Upper lobe of right lung (tissue), 1 donor: ENCODE measurements at places on chromosomes 1 and 21. TPM values are rescaled to one million over a fixed set of nuclear protein-coding genes. Genes with fewer than 3 reads are reported as not detected.
A peak's percentile ranks its signal among the peaks of the same experiment; 100 is the strongest.

DNA sequence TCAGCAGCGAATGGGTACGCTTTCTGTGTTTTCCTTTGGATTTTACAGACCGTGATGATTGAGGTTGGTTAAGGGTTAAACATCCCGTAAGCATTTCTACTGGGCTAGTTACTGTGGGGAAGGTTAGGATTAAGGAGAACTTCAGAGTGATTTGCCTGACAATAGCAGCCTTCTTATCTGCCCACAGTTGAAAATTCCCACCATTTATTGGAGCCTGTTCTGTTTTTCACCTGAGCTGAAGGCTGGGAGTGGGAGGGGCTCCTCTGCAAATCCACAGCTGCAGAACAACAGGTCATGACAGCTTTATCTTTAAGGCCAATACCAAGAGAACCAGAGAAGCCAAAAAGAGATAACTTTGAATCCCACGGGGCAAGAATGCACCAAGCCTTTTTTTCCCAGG, 168.6 kb downstream of the KAZN start:
- DNase-seq, result no peak
- no peak overlapping the region for H3K4me3 ChIP-seq
- H3K4me1 ChIP-seq, result no peaks in the 10 kb centered on the region
- peaks cover 9% of the 10 kb centered on the region for H3K27me3 ChIP-seq
- H3K27ac ChIP-seq, result no peak overlapping the region
- no peaks in the 10 kb centered on the region for H3K36me3 ChIP-seq

DNA sequence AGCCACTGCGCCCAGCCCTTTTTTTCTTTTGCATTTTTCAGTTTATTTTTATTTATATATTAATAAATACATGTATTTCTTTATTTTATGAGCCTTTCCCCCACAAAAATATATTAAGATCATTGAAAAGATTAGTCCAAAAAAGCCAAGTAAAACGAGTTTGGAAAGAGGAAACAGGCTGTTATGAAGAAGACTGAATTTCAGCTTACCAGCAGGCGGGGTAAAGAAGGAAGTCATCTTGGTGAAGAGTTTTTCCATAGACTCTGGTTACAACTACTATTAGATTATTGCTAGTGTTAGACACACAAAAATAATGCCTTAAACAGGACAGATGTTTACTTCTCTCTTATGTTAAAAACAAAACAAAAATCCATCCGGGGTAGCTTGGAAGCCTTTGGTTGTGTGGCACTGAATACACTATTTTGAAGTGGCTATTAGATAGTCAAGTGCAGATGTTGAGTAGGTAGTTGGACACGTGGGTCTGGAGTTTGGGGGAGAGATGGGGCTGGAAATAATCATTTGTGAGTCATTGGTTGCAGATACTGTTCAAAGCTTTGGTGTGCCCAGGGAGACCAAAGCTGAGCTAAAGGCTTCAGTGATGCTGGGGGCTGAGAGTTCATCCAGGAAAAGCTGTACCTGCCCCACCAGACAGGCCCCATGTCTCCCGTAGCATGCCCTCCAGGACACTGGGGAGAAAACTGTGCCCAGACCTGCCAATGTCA, 8.7 kb upstream of the LRRC71 start:
- peaks cover 29% of the 10 kb centered on the region for H3K36me3 ChIP-seq
- no peaks in the 10 kb centered on the region for H3K4me1 ChIP-seq
- no peak overlapping the region for H3K27ac ChIP-seq
- peaks cover 10% of the 10 kb centered on the region for H3K27me3 ChIP-seq
- H3K4me3 ChIP-seq, result no peak overlapping the region
- DNase-seq, result no peak

DNA sequence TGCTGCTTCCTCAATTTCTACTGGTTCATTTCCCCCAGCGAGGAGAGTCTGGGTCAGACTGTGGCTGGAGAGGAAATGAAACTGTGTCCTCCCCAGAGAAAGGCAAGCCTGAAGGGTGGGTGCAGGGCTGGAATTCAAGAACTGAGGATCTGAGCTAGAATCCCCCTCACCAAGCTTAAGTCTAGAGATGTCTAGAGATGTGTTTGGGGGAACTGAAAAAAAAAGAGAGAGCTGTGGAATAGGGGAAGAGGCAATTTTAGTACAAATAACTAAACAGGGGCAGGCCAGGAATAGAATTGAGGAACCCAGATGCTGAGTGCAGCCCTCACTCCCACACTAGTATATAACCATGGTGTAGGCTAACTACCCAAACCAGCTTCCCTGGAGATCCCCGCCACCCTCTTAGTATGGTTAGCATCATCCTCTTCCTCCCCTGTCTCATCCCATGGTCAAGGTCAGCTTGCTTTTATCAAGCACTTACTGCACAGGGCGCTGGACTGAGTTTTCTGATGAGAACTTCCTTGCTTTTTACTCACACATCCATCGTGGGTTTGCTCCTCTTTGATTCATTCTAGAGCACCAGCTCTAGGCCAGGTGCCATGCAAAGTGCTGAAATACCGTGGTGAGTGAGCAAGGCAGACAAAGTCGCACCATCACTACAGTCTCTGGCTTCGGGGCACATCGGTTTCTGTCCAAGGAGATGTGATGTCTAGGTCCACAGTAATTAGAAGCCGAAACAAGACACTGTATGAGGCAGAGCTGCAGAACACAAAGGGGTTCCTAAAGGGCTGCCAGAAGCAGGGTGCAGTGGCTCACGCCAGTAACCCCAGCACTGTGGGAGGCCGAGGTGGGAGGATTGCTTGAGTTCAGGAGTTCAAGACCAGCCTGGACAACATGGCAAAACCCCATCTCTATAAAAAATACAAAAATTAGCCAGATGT, 112.9 kb upstream of the IPO9 start:
- DNase-seq, result peak; percentile 46
- H3K36me3 ChIP-seq, result no peaks in the 10 kb centered on the region
- peaks cover 71% of the 10 kb centered on the region for H3K4me1 ChIP-seq
- peak overlapping the region; percentile 89 for H3K27ac ChIP-seq
- H3K27me3 ChIP-seq, result no peaks in the 10 kb centered on the region

DNA sequence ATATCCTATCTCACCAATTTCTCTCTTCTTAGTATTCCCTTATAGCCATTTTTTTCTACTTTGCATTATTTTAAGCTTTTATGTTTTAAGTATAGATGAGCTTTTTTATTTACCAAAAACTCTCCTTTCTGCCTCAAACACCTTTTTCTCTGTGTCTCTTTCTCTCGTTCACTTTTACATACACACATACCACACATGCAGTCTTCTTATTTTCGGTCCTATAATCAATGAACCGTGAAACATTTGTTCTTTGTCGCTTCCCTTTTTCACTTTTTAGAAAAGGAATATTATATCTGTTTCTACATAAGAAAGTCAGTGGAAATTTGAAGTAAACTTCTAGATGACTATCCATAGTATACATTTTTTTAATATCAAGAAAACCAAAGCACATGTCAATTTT, 183.2 kb downstream of the MRPL39 start:
- H3K27me3 ChIP-seq, result no peaks in the 10 kb centered on the region
- no peaks in the 10 kb centered on the region for H3K4me1 ChIP-seq
- H3K36me3 ChIP-seq, result no peaks in the 10 kb centered on the region
- H3K4me3 ChIP-seq, result no peak overlapping the region

GRCh38 chr21:38121888-38122720, 134.7 kb upstream of the KCNJ15 start:
- no peak for DNase-seq
- H3K4me3 ChIP-seq, result no peak overlapping the region
- peaks cover 5% of the 10 kb centered on the region for H3K27me3 ChIP-seq
- no peaks in the 10 kb centered on the region for H3K36me3 ChIP-seq

DNA sequence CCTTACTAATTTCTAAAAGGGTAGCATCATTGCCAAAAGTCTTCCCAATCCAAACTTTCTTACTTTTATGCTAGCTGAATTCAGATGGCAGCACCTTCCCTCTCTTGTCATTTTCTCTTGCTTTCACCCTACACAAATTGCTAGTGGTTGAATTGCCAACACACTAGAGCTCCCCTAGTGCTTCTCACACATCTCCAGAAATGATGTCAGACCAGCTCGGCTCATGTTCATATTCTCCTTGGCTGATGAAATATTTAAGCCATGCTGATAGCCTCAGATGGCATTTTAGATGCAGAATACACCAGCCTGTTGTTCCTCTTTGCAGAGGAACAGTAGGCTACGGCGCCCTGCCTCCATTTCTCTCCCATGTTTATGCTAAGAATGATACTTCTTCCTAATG, 256.9 kb downstream of the PTBP2 start:
- H3K4me3 ChIP-seq, result no peak overlapping the region
- no peaks in the 10 kb centered on the region for H3K36me3 ChIP-seq
- H3K4me1 ChIP-seq, result no peaks in the 10 kb centered on the region
- no peak for DNase-seq

DNA sequence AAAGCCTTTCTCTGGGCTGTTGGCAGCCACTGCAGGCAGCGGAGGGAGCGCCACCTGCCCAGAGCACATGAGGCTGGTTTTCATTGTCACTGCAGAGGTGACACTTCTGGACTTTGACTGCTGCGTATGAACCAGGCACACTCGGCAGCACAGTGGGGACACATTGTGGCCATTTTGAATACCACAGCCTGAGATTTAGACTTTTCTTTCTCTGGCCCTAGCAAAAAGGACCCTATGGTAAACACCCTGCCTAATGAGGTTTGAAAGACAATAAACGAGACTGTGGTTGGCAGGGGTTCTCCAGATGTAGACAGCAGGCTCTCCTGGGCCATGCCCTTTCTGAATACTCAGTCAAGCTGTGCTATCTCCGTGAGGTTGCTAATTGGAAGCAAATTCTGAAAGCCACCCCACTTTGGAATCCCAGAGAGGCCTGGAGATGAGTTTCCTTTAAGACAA, 12.0 kb upstream of the KCNE2 start:
- no peak overlapping the region for H3K27ac ChIP-seq
- peaks cover 5% of the 10 kb centered on the region for H3K4me1 ChIP-seq
- no peak for DNase-seq
- no peak overlapping the region for H3K4me3 ChIP-seq
- H3K36me3 ChIP-seq, result no peaks in the 10 kb centered on the region
- H3K27me3 ChIP-seq, result no peaks in the 10 kb centered on the region

GRCh38 chr1:28428990-28429520, 59.5 kb downstream of the PHACTR4 start:
- no peaks in the 10 kb centered on the region for H3K36me3 ChIP-seq
- no peak overlapping the region for H3K4me3 ChIP-seq
- H3K27ac ChIP-seq, result no peak overlapping the region
- no peaks in the 10 kb centered on the region for H3K4me1 ChIP-seq

- H3K36me3 ChIP-seq, result no peaks in the 10 kb centered on the region
- peak overlapping the region; percentile 61 for H3K4me3 ChIP-seq
- H3K27me3 ChIP-seq, result no peaks in the 10 kb centered on the region
These were observed 748 bp upstream of the FAM78B start for GRCh38 chr1:166167572-166167925.

DNA sequence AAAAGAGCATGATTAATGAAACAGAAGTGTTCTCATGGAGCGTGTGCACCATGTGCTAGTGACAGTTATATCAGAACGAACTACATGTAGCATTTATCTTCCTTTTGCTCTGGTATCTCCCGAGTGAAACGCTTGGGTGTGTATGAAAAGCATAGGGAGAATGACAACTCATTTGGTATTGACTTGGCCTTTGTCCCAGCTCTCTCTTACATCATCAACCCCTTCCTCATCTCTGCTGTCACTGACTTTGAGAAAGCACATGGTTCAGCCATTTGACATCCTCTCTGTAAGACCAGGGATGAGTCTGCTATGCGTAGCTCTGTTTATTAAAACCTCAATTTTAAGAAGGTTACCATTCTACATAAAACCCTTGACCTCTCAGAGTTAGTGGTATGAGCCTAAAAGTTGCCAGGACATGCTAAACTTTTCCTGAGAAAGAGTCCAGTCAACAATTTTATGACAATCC, 201.0 kb downstream of the NRIP1 start:
- no peaks in the 10 kb centered on the region for H3K4me1 ChIP-seq
- no peak overlapping the region for H3K4me3 ChIP-seq
- no peak overlapping the region for H3K27ac ChIP-seq
- no peaks in the 10 kb centered on the region for H3K36me3 ChIP-seq
- no peaks in the 10 kb centered on the region for H3K27me3 ChIP-seq

Gene KLF17
- total RNA-seq, result 0.52 TPM

Gene KCNE2
- total RNA-seq, result 0.52 TPM
